Activated CD4-positive, alpha-beta T cell treated with anti-CD3 and anti-CD28 coated beads, Interleukin-2, amount 10 ng/mL, durations not matched to agents 7 days and 5 days (primary cell): ENCODE measurements at places on chromosomes 13 and 19. TPM values are rescaled to one million over a fixed set of nuclear protein-coding genes. Genes with fewer than 3 reads are reported as not detected.

Gene ACP7
- total RNA-seq: not detected

Gene NLRP5
- total RNA-seq: not detected

Gene CPAMD8
- 0.22 TPM for total RNA-seq

Gene FLT3LG
- 355 TPM for total RNA-seq

Gene MAP4K1
- total RNA-seq: 282 TPM

Gene SERP2
- total RNA-seq: not detected

Gene ZNF91
- 56.8 TPM for total RNA-seq

Gene FFAR2
- total RNA-seq: not detected

Gene ZNF793
- total RNA-seq: 4.1 TPM

Gene NLRP11
- not detected for total RNA-seq

Gene ADGRE2
- total RNA-seq: 0.73 TPM

Gene TTC9B
- total RNA-seq: not detected

Gene MRPS12
- 54.8 TPM for total RNA-seq

Gene SF3A2
- total RNA-seq: 151 TPM

Gene S1PR5
- total RNA-seq: not detected

Gene CYP2A6
- total RNA-seq: not detected

Gene GSX1
- not detected for total RNA-seq

Gene IGFL1
- not detected for total RNA-seq

Gene LACC1
- total RNA-seq: 2.2 TPM

Gene GIPR
- 1.4 TPM for total RNA-seq

Gene RASIP1
- total RNA-seq: 0.31 TPM

Gene PLPP2
- 0.15 TPM for total RNA-seq

Gene TMEM150B
- 0.79 TPM for total RNA-seq

Gene GDF15
- total RNA-seq: not detected

Gene GPC5
- total RNA-seq: 0.06 TPM

Gene PCCA
- total RNA-seq: 8.9 TPM

Gene GARIN5A
- total RNA-seq: not detected

Gene NECTIN2
- total RNA-seq: not detected

Gene FLT1
- 0.32 TPM for total RNA-seq

Gene CEACAM21
- total RNA-seq: 78.3 TPM

Gene BRME1
- total RNA-seq: 6.3 TPM

Gene SAFB2
- 81.0 TPM for total RNA-seq

Gene CBY2
- not detected for total RNA-seq

Gene CD70
- 12.6 TPM for total RNA-seq

Gene MAB21L1
- not detected for total RNA-seq

Gene C19orf73
- 1.3 TPM for total RNA-seq

Gene ZNF729
- total RNA-seq: not detected

Gene KLK15
- total RNA-seq: not detected

Gene PRDX2
- total RNA-seq: 288 TPM

Gene GPR12
- total RNA-seq: not detected

Gene SIAH3
- total RNA-seq: 0.08 TPM

Gene CFAP97D2
- not detected for total RNA-seq

Gene ZNF580
- 44.6 TPM for total RNA-seq

Gene IGFL3
- total RNA-seq: not detected

Gene LILRA2
- not detected for total RNA-seq

Gene ZNF85
- 24.2 TPM for total RNA-seq

Gene PSG7
- not detected for total RNA-seq

Gene SLC25A41
- total RNA-seq: 0.42 TPM
